Putamen (tissue), 1 donor: ENCODE measurements at places on chromosomes 2 and 18.

DNA sequence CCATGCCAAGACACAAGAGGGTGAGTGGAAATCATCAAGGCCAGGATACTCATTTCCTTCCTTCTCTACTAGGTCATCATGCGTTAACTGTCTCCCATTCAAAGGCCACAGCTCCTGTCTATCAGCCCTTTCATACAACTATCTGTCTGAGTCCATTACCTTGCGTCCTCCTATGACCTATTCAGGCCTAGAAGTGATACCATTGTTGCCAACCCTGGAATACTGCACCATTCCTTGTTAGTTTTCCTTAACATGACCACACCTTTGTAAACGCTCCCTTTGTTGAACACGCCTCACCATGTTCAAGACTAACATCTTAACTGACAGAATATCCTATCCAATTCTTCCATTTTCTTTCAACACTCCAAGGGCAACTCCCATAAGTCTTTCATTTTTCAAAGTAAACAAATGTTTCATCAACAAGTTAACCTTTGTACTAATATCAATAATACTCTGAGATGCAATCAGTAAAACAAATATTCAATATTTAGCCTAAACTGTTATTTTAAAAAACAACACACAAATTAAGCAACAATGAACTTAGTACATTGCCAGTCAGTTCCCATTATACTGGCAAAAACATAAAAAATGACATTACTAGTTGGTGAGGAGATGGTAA, 19.8 kb upstream of the LGALSL start:
- no peak for DNase-seq

- DNase-seq, result no peak
Observed at GRCh38 chr2:71327916-71328315, 3.7 kb upstream of the ZNF638 start.

DNA sequence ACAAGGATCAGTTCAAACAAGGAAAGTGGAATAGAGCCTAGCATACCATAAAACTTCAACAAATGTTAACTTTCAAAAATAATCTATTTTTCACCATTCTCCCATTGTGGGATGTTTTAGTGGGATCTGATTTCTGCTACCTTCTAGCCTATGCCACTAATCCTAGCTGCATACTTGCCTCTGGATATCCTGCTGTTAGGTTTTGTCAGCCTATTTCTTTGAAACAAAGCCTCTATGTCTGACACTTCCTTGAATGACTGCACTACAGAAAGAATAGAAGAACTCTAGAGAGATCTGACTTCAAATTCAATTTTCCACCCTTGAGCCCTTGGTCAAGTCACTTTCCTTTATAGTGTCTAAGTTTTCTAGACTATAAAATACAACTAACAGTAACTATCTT, 291.5 kb downstream of the PTH2R start:
- no peak for DNase-seq

GRCh38 chr18:13823707-13824395, at the start of gene MC5R:
MC5R (plus strand) TSS chr18:13824149; CDS start chr18:13825766, 1,617 bp downstream.
- DNase-seq, result peak; percentile 38

DNA sequence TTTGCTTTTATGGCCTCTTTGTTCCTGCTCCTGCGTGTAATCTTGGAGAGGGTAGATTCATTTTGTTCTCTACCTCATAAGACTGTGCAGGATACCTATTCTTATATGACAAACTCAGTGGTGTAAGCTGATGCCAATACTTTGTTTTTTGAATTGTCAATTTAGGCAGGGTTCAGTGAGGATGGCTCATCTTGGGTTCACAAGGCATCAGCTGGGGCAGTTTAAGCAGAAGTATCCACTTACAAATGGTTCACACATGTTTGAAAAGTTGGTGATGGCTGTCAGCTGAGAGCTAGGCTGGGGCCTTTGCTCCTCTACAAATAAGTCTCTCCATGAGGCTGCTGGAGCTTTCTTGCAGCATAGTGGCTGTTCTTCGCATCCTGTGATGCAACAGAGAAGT, 920.6 kb upstream of the PIK3C3 start:
- no peak for DNase-seq

- DNase-seq, result no peak
Observed at GRCh38 chr2:45379399-45380087, 231.5 kb downstream of the SRBD1 start.

DNA sequence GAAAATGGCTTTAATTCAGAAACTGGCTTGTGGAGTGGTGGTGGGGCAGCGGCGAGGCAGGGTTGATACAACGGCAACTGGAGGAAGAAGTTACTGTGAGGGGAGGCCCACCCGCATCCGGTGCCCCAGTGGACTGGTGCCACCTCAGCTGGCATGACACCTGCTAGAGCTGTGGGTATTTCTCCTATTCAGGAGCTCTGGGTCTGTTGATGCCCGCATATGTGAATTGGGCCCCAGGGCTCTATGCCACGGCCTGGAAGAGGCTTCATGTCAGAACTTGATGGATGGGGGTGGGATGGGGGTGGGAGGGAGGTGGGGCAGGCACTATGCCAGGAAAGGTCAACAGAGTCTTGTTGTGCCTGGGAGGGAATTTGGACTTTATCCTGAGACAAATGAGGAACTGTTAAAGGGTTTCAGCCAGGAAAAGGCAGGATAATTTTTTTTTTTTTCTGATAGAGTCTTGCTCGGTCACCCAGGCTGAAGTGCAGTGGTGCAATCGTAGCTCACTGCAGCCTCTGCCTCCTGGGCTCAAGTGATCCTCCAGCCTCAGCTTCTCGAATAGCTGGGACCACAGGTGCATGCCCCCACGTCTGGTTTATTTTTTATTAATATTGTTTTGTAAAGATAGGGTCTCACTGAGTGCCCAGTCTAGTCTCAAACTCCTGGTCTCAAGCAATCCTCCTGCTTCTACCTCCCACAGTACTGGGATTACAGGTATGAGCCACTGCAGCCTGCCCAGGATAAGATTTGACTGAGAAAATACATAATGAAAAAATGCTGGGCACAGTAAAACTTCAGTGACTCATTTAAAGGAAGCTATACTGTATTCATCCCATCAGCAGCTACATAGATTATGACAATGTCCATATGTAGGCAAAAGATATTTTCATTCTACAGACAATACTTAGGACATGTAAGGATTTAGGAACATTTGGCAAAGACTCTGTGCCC, 52.6 kb downstream of the SH2D6 start:
- DNase-seq, result no peak

DNA sequence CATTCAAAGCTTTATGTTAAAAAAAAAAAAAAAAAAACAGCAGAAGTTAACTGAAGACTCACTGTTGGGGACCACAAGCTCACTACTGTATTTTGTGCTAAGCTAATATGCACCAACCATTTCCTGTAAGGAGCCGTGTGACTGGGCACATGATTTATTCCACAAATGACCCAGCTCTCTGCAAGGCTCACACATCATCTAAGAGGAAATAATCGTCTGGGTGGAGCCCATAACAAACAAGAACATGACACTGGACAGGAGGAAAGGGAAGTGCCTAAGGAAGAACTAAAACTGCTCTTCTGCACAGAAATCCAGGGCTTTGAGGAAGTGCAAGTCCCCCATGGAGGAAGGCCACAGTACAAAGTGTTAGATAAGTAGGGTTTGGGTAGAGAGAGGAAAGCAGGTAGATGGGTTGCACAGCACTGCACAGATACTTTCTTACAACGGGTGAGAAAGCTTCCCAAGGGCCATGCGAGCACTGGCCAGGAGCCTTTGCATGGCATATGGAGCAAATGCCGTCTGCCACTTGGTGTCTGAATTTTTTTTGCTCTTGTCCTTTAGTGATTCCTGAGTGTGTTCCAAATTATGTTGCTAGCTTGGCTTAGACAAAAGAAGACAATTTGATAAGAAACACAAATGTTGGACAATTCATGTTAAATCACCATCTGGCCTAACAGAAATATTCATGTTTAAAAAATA, 24.4 kb downstream of the NFE2L2 start:
- peak; percentile 85 for DNase-seq

DNA sequence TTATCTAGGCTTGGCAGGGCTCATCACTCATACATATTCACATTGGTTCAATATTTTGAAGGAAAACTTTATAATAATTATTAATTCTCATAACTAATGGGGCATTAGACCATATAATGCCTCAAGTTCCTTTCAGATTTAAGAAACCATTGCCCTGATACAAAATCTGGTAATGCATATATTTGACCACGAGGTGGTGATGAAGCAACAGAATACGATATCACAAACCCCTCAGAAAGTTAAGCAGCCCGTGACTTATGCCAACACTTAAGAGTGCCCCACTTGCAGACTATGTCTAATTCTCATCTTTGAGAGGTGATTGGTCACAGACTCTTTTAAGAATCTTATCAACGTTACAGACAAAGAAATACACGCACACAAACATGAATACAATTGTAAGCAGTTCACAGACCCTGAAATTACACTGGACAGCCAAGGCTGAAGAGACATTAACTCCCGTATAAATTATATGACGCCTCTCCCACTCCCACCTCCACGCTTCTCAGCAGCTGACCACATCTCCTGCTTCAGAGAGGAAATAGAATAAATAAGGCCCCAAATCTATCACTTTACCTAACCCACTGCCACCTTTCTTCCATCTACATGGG, 20.7 kb upstream of the DNAH6 start:
- DNase-seq, result peak; percentile 43

DNA sequence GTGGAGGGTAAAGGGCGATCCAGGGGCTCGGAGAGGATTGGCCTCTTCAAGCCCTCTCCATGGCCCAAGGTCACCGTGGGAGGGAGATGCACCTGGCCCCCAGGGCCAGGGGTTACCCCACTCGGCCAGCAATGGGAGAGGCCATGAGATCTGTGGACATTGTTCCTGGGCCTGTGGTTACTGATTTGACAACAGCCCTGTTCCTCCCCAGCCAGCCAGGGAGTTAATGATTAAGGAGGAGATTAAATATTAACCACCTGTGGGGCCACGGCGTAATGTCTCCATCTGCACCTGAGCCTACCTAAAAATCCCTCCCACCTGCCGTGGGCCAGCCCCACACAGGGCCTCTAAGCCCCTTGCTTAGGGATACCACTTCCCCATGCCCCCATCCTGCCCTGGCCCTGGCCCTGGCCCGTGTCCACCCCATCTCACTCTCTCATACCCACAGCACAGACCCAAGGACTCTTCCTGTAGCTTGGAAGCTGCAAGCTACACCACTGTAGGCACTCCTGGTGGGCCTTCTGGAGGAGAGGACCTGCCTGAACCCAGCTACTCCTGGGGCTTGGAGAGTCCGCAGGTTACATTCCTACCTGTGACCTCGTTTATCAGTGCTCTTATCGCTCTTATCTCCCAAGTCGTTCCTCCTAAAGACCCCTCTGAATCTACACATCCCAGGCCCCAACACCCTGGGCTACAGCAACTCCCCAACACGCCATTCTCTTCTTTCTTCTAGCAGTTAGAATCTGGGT, 32.1 kb downstream of the ZFP36L2 start:
- no peak for DNase-seq

GRCh38 chr2:171139860-171140259, 20.8 kb downstream of the TLK1 start:
- no peak for DNase-seq

- no peak for DNase-seq
Observed at GRCh38 chr2:9708683-9709538, 78.1 kb upstream of the YWHAQ start.

DNA sequence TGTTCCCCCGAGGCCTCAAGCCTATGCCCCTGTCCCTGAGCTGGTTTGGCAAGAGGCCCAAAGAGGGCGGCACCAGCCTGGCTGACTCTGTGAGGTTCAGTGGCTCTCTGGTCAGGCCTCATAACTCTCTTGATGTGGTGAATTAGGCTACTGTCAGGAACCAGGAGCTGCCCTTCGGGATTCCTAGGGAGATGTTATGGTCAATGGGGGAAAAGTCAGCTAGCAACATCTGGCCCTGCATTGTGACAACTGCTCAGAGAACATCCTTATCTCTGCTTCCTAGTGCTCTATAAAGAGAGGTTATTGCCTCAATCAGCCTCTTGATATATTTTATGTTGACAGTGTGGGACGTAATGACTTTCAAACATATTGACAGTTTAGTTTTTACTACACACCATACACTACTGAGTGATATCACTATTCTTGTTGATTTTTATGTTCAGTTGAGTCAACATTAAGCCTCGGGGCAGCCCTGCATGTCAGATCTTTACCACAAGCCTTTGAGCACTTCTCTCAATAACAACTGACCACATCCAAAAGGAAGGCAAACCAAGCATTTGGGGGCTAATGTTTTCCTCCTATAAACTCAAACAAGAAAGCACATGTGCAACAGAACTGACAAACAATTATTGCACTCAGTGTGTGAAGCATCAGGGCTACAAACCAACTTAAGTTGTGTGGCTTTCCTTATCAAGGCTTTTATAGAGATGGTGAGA, 448.3 kb upstream of the SLC14A2 start:
- no peak for DNase-seq

- no peak for DNase-seq
Observed at GRCh38 chr2:237590272-237591140, at the start of gene RAB17. RAB17 (minus strand) TSS chr2:237590734; CDS start chr2:237586154, 4,580 bp downstream.

- DNase-seq, result peak; percentile 45
Observed at GRCh38 chr2:225668606-225669266, 269.2 kb downstream of the NYAP2 start.

DNA sequence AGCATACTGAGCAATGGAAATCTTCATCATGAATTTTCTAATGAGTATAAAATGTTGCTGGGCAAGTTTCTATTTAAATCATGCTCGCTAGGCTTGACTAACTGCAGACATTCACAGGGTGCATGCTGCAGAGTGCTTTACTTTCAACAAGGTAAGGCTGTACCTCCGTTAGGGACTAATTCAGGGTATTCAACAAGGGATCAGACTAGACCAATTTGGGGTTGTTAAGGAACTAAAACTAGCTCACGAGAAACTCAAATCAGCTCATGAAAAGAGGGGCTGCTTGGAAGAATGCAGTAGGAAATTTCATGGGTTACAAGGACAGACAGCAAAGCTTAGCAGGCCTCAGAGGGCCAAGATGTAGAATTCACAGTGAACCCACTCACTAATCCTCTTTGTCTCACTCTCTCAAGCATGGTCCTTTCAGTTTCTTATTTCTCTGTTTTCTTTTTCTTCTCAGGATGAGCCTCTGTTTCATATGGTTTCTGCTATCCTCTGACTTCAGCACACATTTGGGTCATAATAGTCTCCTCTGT, 2.2 kb downstream of the MYO3B start:
- no peak for DNase-seq

GRCh38 chr18:49431165-49431962, 29.1 kb downstream of the DYM start:
- no peak for DNase-seq

- no peak for DNase-seq
Observed at GRCh38 chr2:66461664-66462500, 27.0 kb downstream of the MEIS1 start.

GRCh38 chr18:76994086-76994654, 138.4 kb downstream of the MBP start:
- no peak for DNase-seq

GRCh38 chr2:174603280-174603679, 5.7 kb upstream of the WIPF1 start:
- DNase-seq, result peak; percentile 83
